Activated CD4-positive, alpha-beta T cell treated with anti-CD3 and anti-CD28 coated beads, Interleukin-2, amount 50 U/mL, for 24 hours (primary cell): ENCODE measurements at places on chromosomes 11 and 22.

GRCh38 chr22:41570221-41570620, 9.4 kb downstream of the CSDC2 start:
- DNase-seq = no peak

GRCh38 chr11:33984682-33985389, 66.7 kb upstream of the CAPRIN1 start:
- DNase-seq = no peak

DNA sequence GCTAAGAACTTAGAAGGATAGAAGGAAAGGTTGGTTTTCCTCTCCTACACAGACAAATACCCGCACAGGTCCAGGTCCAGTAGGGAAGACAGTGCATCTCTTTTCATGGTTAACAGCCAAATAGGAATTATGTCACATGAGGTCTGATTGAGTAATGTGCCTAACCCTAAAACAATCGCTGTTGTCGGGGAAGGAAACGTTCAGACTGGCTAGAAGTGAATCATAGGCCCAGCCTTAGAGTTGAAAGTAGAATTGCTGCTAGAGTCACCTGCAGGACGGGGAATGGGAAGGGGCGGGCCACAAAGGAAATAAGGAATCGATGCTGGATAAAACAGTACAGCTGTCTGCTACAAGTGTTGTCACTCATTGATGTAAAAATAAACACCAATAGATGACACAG, 12.4 kb upstream of the HTATIP2 start:
- no peak for DNase-seq

DNA sequence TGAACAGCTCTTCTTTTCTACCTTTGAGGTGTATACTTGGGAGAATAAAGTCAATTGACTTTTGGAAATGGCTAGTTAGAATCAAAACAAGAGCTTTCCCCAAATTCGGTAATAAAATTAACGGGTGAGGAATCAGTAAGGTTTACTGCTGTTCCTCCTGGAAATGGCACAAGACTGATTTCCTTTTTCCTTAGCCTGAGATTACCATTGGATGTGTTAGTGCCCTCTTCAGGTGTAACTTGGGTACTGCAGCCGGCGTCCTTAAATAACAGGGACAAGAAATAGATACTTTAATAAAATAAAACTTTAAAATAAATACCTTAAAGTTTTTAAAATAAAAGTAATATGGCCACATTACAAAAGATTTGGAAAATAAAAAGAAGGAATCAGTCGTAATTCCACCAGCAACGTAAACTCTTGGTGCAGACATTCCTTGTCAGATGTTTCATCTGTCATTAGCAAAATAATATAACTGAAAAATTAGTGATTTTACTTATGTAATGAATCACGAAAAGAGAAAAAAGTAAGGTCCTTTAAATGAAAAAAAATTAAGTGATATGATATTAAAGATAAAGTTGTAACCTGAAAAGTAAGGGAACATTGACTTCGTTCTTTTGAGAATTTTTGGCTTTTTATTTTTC, 29.7 kb downstream of the ZFTA start:
- peak; percentile 31 for DNase-seq

- no peak for DNase-seq
Measured at GRCh38 chr22:20550057-20550817, 42.8 kb downstream of the MED15 start.

DNA sequence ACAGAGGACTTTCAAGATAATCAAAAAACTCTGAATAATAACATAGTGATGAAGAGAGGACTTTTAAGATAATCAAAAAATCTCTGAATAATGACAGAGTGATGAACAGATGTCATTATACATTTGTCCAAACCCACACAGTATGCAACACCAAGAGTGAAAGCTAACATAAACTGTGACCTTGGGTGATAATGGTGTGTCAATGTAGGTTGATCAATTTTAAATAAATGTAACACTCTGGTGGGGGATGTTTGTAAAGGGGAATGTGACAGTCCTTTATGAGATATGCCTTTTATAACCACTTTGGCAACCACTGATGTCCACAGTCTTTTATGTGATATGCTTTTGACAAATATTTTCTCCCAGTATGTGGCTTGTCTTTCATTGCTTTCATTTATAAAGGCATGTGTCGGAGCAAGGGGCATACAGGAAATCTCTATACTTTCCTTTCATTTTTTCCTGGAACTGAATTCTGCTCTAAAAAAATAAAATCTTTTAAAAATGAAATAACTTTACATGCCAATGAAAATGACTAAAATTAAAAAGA, 10.3 kb upstream of the OR9G1 start:
- no peak for DNase-seq

- no peak for DNase-seq
Measured at GRCh38 chr11:109130910-109131309, 291.1 kb upstream of the C11orf87 start.

- no peak for DNase-seq
Measured at GRCh38 chr11:16839821-16840220, 101.4 kb downstream of the C11orf58 start.

DNA sequence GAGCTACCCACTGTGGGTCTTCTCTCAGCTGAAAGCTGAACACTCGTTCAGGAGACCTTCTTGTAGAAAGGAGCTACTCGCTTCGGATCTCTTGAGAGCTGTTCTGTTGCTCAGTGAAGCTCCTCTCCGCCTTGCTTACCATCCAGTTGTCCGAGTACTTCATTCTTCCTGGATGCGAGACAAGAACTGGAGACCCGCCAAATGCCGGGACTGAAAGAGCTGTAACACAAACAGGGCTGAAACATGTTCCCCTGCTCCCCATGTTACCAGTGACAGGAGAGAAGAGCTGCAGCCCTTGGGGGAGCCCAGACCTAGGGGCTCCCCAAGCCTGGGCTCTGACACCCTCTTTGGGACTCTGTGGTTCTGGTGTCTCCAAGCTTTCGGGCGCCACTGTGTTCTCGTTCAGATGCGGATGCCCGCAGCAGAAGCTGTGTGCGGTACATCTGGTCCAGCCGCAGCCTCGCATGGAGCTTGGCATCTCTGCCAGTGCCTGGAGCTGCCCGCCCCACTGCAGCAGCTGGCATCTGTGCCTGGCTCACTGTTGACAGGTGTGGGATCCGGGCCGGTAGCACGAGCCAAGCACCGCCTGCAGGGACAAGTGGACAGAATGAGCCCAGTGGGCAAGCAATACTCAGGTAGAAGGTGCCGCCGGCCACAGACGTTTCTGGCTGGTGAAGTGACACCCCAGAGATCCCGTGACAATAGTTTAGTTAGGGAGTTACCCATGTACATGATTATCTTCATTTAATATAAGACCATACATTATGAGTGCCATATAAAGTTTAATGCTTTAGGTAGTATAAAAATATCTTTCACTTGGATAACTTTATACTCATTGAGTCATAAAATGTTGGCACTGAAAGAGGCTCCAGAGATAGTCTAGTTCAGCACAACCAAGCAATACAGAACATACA, 49.1 kb downstream of the EMSY start:
- no peak for DNase-seq

- DNase-seq = no peak
Measured at GRCh38 chr11:66326261-66327111, 9.6 kb upstream of the CD248 start.

- DNase-seq = no peak
Measured at GRCh38 chr11:23406131-23406819, 546.0 kb upstream of the CCDC179 start.

DNA sequence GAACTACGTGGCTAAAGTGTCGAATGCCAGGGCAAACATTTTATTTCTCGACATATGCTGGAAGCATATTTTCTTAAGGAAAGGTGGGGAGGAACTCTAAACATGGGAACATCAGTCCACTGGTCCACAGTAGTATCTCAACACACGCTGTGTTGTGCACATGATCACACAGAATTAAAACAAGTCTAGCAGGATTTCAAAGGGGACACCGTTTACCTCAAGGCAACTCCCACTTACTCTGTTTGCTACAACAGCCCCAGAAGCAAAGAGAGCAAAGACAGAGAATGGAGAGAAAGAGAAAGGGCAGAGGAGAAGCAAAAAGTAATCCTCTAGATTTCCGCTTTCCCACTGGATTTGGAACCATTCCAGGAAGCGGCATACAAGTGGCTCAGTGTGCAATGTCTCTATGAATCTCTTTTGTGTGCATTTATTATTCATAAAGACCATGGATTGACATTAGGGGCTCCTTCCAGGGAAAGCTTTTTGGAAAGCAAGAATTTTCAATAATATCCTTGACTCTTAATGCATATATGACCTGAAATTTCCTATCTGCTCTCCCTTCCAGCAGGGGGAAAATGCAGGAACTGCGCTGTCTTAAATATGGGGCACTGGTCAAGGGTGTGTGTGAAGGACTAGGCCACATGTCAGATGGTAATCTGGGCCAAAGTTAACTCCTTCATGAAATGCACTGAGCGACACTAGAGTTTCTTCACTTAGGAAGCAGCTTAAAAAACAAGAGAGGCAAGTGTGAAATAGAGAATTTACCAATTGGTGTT, 34.8 kb upstream of the CCDC34 start:
- no peak for DNase-seq

DNA sequence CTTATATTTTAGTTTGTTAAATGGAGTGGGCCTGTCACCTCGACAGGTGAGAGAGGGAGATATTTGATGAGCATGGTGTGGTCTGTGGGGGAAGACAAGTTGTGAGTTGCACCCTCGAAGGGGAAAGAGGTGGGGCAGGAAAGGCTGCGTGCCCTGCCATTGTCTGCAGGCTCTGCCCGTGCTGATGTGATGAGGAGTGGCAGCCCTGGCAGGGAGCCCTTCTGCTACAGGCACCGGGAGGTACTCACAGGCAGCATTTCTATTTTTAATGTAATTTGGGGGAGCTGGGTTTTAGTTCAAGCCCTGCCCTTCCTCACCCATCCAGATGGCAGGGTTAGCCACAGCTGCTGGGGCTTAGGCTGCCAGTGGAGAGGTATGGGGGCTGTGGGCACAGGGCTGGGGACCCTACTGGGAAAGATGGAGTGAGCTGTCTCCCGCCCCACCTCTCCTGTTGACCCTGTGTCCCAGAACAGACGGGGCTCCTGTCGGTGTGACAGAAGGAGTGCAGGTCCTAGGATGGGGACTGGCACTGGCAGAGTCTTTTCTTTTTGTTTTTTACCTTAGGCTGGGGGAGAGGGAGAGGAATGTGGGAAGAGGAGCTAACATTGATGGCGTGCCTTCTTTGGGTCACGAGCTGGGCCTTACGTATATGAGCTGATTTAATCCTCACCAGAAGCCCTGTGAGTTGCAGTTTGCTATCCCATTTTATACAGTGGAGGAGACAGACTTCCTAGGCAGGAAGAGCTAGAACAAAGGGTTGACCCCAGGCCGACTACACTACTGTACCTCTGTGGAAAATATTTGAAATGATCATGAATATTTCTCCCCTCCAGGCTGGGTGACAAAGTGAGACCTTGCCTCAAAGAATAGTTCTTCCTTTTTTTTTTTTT, 51.6 kb downstream of the CEP164 start:
- no peak for DNase-seq

GRCh38 chr11:26078231-26078821, 253.6 kb upstream of the ANO3 start:
- DNase-seq = no peak

DNA sequence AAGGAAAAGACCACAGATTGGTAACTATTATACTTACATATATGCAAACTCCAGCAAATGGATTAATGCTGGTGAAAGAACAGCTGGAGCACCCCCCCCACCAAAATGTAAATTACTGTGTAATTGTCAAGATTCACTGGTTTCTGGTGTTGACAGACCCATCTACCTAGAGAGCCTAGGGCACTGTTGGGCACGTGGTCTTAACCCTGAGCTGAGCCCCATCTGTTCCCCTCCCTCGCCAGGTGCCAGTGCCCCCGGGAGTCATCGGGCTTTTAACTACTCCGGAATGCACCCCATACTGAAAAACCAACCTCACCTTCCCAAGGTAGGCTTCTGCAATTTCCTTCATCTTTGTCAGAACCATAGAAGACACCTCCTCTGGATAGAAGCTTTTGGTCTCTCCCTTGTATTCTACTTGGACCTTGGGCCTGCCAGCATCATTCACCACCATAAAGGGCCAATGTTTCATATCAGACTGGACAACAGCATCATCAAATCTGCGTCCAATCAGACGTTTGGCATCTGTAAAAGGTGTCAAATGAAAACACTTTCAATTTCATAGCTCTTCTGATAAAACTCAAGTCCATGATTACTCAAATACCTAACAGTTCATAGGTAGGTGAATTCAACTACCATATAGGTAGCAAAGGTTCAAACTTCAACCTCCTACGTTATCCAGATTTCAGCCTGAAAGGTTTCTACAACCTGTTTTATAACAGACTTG, 1.5 kb downstream of the HSPA8 start:
- no peak for DNase-seq

GRCh38 chr11:29166306-29166705, 850.5 kb downstream of the KCNA4 start:
- DNase-seq = no peak

DNA sequence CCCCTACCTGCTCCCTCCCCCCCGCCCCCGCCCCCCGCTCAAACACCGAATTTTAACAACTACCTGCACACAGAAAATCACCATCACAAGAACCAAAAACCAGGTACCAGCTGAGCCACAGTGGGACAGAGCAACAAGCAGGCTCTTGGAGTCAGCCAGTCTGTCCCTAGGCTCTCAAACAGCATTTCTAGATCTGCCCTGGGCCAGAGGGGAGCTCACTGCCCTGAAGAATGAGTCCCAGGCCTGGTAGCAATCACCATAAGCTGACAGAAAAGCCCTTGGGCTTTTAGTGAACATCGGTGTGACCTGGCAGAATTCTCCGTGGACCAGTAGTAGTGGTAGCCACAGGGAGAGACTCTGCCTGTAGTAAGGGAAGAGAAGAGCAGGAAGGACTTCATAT, 58.3 kb downstream of the C11orf87 start:
- DNase-seq = no peak

DNA sequence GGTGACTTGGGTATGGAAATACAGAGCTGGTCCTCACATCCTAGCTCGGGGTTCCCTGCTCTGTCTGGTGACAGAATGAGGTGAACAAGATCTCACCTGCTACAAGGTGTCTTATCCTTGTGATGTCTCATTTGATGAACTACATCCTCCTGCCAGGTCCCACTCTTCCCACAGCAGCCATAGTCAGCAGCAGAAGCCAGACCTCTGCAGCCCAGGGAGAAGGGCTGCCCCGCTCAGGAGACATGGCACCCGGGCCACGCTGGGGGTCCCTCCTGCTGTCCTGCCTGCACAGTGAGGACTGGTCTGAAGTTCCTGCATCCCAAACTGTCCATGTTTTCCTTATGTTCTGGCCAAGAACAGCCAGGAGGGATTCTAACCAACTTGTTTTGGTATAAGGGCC, 414.1 kb downstream of the CTTN start:
- no peak for DNase-seq

- DNase-seq = no peak
Measured at GRCh38 chr22:27212102-27212501, 554.7 kb downstream of the MIAT start.

DNA sequence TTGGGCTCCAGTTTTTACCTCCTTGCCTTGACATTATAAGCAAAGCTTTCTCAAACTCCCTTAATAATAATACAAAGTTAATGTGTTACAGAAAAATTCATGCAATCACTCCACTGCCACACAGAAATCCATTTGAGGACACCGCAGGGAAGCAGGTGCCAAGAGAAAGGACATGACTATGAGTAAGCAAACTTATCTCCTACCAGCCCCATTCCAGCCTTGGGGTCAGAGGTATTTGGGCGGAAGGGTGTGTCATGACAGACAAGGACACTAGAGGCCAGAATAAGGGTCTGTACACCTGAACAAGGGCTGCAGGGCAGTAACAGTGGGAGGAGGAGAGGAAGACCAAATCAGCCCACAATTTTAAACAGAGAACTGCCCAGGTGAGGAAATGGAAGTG, 5.9 kb downstream of the GNG3 start:
- DNase-seq = no peak
